ENCODE measurements at places on chromosomes 12 and 14. TPM values are rescaled to one million over a fixed set of nuclear protein-coding genes. Genes with fewer than 3 reads are reported as not detected.

Gene EML5
- total RNA-seq: 0.13 TPM

Gene PTPN21
- total RNA-seq: 27.7 TPM

Gene TTC8
- 18.9 TPM for total RNA-seq

Gene C14orf132
- 2.7 TPM for total RNA-seq

Gene CDK17
- 46.2 TPM for total RNA-seq

Gene OVCH1
- total RNA-seq: 0.90 TPM

Gene CCDC38
- not detected for total RNA-seq

Gene KCNMB4
- 1.2 TPM for total RNA-seq

Gene IFI27L2
- total RNA-seq: 42.6 TPM

Gene FSCB
- not detected for total RNA-seq

Gene TGM1
- total RNA-seq: 0.77 TPM

Measured in mesenteric fat pad (tissue), 1 donor.